Regular cardiac myocyte (primary cell): ENCODE measurements at places on chromosomes 16 and 17. TPM values are rescaled to one million over a fixed set of nuclear protein-coding genes. Genes with fewer than 3 reads are reported as not detected.

Gene SP2
- total RNA-seq = 0.19 and 0.28 TPM in 2 replicates

Gene CEP112
- total RNA-seq = 5.9 and 7.1 TPM in 2 replicates

Gene HOXB8
- total RNA-seq = under 0.01 TPM in 2 replicates

Gene ABCC11
- 0.38 and 0.56 TPM in 2 replicates for total RNA-seq

Gene PTGES3L
- total RNA-seq = 0.28 and 0.58 TPM in 2 replicates

Gene RMI2
- 4.5 and 13.4 TPM in 2 replicates for total RNA-seq

Gene SSTR5
- total RNA-seq = not detected in 2 replicates

Gene SRR
- 12.7 and 19.7 TPM in 2 replicates for total RNA-seq

Gene PLEKHM1
- 19.9 and 32.4 TPM in 2 replicates for total RNA-seq

Gene CNGB1
- not detected in 2 replicates for total RNA-seq

Gene TERB1
- 0.19 and 0.56 TPM in 2 replicates for total RNA-seq

Gene KRTAP1-1
- total RNA-seq = under 0.01 TPM in 1 of 2 replicates, not detected in the other

Gene ZNF205
- total RNA-seq = 12.5 and 13.8 TPM in 2 replicates

Gene GFER
- total RNA-seq = 9.0 and 10.2 TPM in 2 replicates

Gene HAS3
- total RNA-seq = 2.7 and 5.6 TPM in 2 replicates

Gene TMEM100
- 1.1 and 2.7 TPM in 2 replicates for total RNA-seq

Gene NPIPB9
- 0.96 and 2.5 TPM in 2 replicates for total RNA-seq

Gene BRIP1
- total RNA-seq = 5.4 and 13.0 TPM in 2 replicates

Gene NOL11
- 24.5 and 46.0 TPM in 2 replicates for total RNA-seq

Gene TRIM72
- total RNA-seq = under 0.01 TPM in 1 of 2 replicates, not detected in the other

Gene TPSG1
- not detected in 2 replicates for total RNA-seq

Gene KRTAP4-6
- total RNA-seq = not detected in 2 replicates

Gene CHAD
- not detected in 2 replicates for total RNA-seq

Gene HBA2
- not detected in 2 replicates for total RNA-seq

Gene HSD11B2
- not detected in 2 replicates for total RNA-seq

Gene NPIPA3
- total RNA-seq = not detected in 2 replicates

Gene TAC4
- total RNA-seq = not detected in 2 replicates

Gene TPSAB1
- not detected in 2 replicates for total RNA-seq

Gene DHRS7C
- not detected in 2 replicates for total RNA-seq

Gene UMOD
- total RNA-seq = not detected in 2 replicates

Gene LDHD
- total RNA-seq = 1.3 and 4.2 TPM in 2 replicates

Gene ATP1B2
- not detected in 2 replicates for total RNA-seq

Gene EPN3
- not detected in 2 replicates for total RNA-seq

Gene SOX15
- 0.28 and 0.38 TPM in 2 replicates for total RNA-seq

Gene PLCG2
- total RNA-seq = 0.19 and 2.0 TPM in 2 replicates

Gene PDILT
- not detected in 2 replicates for total RNA-seq

Gene DPEP2
- total RNA-seq = under 0.01 TPM in 1 of 2 replicates, not detected in the other

Gene ALDH3A2
- total RNA-seq = 37.5 and 52.0 TPM in 2 replicates

Gene FBXW10B
- under 0.01 TPM in 2 replicates for total RNA-seq

Gene CLDN7
- 0.19 and 1.7 TPM in 2 replicates for total RNA-seq

Gene ENO3
- total RNA-seq = 3.4 and 3.5 TPM in 2 replicates

Gene CMTM2
- not detected in 2 replicates for total RNA-seq

Gene VPS9D1
- 3.6 and 6.5 TPM in 2 replicates for total RNA-seq

Gene ASGR1
- total RNA-seq = 0.56 and 0.58 TPM in 2 replicates
